GOT3 (cell line): ENCODE measurements at places on chromosomes 1 and 21.
A peak's percentile ranks its signal among the peaks of the same experiment; 100 is the strongest.

- DNase-seq, result no peak
Measured at GRCh38 chr1:168146160-168146539, 9.4 kb upstream of the GPR161 start.

GRCh38 chr1:168903237-168903830 is 174.3 kb upstream of the DPT start:
- DNase-seq, result no peak

DNA sequence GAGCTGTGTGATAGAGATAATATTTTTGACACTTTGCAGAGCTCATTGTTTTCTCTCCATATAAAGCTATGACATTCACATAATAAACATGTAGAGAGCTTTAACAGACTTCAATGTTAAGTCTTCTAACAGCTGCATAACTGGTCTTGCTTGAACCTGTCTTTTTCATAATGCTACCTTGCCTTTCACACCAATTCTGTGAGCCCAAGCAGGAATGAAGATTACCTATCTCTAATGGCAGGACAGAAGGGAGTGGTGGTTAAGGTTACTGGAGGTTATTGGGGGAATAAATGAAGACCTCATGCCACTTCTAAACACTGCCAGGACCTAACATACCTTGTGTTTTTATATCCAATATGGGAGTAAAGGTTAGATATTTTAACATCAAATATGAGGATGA is 2.3 kb upstream of the CD55 start:
- DNase-seq, result no peak

DNA sequence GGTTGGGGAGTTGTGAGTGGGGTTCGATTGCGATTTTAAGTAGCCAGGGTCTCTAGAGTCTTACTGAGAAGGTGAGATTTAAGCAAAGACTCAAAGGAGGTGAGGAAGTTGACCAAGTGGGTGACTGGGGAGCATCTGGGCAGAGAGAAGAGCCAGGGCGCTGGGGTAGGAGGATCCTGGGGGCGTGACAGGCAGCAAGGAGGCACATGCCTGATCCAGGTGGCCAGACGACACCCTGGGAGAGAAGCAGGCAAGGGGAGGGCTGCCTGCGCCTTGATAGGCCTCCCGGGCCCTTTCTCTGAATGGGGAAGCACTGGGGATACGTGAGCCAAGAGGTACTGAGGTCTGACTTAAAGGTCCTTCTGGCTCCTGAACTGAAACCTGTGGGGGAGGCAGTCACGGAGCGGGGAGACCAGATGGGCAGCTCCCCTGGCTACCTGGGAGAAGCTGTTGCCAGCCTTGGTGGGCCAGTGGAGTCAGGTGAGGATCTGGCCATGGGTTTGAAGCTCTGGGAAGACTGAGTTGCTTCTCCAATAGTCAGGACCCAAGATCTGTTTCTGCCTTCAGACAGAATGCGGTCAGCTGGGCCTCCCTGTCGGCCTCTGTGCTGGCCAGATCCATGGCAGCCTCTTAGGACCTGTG is 5.4 kb downstream of the ZBTB48 start:
- DNase-seq, result no peak

GRCh38 chr1:234065794-234066447 is 161.4 kb downstream of the SLC35F3 start:
- DNase-seq, result peak; percentile 24

- no peak for DNase-seq
Measured at GRCh38 chr1:93159337-93159736, 20.9 kb downstream of the TMED5 start.

- DNase-seq, result peak; percentile 58
Measured at GRCh38 chr1:214551436-214552173, at the start of gene PTPN14. Gene PTPN14, minus strand, starts transcription at chr1:214551602. Its CDS starts 86,799 bp downstream, at chr1:214464803.

DNA sequence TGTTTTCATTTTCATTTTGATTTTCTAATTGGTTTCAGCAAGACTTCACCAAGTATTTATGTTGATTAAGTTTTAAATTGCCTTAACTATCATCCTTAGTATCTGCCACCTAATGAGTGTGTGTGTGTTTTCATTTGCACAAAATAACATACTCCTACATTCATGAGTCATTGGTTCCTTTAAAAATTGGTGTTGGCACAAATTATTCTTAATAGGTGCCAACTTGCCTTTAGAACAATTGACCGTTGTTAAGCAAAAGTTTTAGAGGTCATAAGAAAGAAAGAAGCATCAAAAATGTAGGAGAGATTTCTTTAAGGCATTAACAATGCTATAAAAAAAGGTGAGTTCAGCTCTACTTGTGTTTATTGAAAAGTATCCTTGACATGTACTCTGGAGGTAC is 77.5 kb downstream of the FNBP1L start:
- DNase-seq, result no peak

DNA sequence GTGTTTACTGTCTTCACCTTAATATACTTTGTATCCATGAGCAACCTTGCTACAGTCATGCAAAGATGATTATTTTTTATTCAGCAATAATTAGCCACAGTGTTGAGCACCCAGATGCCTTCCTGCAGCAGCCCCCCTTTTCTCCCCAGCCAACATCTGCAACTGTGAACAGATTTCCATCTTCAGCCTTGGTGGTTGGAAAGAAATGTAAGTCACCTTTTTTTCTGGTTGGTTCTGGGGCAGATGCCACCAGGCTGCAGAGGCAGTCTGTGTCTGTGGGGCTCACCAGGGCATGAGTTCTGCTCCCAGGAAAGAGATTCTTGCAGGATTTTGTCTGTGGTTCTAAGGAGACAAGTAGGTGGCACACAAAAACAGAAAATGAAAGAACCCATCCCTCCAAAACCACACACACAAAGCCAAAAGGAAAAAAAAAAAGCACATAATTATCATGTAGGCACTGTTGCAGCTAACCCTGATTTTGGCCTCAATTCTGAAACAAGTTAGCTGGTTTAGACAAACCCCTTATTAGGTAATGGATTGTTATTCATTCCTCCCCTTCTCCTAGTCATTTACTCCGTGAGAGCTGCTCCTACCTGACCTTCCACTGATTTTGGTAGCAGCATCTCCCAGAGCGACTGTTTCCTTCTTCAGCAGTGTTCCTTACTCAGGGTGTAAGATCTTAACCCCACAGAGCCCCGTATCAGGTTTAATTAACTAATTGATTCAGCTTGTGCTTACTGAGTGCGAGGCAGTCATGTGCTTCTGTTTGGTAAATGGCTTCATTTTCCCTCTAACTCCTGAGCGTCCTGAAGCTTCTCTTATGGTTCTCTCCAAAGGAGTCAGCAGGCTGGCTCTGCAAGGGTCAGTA is 36.5 kb downstream of the GALNT2 start:
- DNase-seq, result no peak

GRCh38 chr1:8211251-8211882 is 106.5 kb upstream of the SLC45A1 start:
- no peak for DNase-seq

DNA sequence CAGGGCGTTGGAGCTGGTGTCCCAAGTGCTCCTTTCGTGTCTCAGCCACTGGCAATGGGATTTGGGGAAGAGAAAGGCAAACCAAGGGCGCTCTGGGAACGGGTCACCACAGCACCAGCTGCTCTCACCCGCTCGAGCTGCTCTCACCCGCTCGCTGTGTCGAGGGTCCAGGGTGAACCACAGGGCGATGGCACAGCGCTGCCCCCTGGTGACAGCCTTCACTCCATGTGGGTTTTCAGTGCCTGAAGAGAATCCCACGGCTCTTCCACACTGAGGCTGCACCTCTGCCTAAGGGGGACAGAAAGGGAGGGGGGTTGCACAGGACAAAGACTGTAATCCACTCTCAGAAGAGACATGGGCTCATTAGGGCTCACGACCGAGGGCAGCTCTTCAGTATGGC is 7.1 kb upstream of the CLDN19 start:
- DNase-seq, result no peak
